MG63 (cell line): ENCODE measurements at places on chromosomes 3 and 15. TPM values are rescaled to one million over a fixed set of nuclear protein-coding genes. Genes with fewer than 3 reads are reported as not detected.

CKMT1A gene
- not detected in 2 replicates for total RNA-seq

RPL22L1 gene
- total RNA-seq, result 249 and 594 TPM in 2 replicates

OSTN gene
- total RNA-seq, result not detected in 2 replicates

AVEN gene
- total RNA-seq, result 28.9 and 37.7 TPM in 2 replicates

PXYLP1 gene
- total RNA-seq, result 39.1 and 40.5 TPM in 2 replicates

RBPMS2 gene
- not detected in 2 replicates for total RNA-seq

GP5 gene
- total RNA-seq, result not detected in 2 replicates

- no peak for DNase-seq
Observed at GRCh38 chr15:57827971-57828370, 121.5 kb downstream of the POLR2M start.

DNA sequence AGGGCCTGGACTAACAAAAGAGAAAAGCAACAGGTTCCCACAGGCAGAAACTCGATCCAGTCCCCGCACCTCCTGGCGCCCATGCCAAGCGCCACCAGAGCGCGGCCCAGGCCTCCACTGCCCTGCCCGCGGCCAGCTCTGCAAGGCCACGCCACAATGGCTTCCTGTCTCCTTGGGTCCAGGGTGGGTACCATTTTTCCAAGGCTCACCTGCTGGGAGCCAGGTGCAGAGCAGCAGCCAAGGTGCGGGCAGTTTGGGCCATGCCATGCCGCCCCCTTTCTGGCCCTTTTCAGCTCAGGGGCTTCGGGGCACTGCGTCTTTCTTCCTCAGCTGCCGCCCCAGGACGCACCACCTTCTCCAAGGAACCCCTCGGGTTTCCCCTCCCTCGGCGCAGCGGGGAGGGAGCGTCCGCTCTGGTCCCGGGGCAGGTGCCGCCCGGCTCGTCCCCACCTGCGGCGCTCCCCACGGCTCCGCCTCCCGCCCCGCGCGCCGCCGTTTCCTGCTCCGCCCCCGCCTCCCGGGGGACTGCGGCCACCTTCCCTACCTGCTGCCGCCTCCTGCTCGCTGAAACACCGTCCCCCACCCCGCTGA, at the start of gene ILDR1:
Gene ILDR1 (minus strand): TSS at position 437 of the 591 bp plus-strand sequence. CDS start 170 bp downstream, at position 267.
- no peak for DNase-seq

DNA sequence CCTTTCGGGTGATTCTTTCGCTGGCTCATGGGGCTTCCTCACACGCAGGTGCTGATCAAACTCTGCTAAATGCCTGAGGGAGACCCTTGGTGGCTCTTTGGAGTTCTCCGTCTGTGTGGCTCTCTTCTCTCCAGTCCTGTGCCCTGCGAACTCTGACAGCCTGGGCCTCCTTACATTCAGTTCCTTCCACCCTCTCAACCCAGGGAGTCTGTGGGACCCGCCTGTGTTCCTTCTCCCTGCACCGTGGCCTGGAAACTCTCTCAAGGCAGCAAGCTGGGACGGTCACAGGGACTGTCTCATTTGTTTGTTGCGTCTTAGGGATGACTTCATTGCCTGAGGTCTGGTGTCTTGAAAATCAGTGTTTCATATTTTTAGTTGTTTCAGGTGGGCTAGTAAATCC, 37.0 kb upstream of the CORO2B start:
- DNase-seq, result no peak

DNA sequence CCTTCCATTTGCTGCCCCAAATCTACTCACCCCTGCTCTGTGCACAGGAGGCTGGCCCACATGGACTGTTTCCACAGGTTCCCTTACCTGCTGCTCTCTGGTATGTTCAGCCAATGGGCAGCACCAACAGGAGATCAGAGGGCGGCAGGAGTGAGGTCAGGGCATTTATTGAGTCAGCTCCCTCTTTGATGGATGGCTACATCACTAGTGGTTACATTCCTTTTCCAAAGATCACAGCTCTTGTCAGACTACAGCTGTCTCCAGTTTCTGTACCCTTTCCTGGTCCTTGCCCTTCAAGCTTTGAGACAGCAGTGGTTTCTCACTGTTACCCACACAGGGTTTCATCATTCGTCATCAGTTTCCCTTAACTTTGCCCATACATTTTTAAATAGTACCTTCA, 325.1 kb downstream of the SUCLG2 start:
- DNase-seq, result no peak

DNA sequence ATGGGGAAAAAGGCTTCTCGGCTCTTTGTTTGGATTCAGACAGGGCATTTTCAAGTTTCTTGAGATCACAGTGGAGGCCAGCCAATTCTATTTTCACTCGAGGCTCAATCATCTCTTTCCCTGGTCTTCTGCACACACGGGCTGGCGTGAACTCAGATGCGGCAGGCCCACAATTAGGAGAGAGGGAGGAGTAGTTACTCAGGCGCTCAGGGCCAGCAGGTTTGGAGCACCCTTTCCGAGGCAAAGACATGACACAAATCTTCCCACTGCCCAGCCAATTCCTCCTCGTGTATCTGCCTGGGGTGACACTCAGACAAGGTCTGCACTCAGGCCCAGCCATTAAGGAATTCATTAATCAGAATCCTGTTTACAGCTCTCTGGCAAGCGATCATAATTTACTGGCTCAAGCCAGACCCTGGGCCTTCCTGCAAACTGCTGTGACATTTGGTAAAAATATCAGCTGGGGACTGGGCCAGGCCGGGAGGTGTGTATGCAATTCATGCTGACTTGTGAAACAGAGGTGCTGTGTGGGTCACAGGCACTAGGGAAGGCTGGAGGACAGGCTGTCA, 68.1 kb upstream of the TLE3 start:
- no peak for DNase-seq

- no peak for DNase-seq
Observed at GRCh38 chr3:155352900-155353490, 59.5 kb upstream of the STRIT1 start.

GRCh38 chr3:195334967-195335366, 64.0 kb upstream of the XXYLT1 start:
- DNase-seq, result no peak
